Natural killer cell treated with Interleukin-12 subunit alpha and Interleukin-12 subunit beta and Interleukin-15 and Interleukin-18, amount 100 ng/mL, for 72 hours (primary cell): ENCODE measurements at places on chromosomes 13 and 19. TPM values are rescaled to one million over a fixed set of nuclear protein-coding genes. Genes with fewer than 3 reads are reported as not detected.

GRCh38 chr13:52615812-52616211 is 26.4 kb upstream of the HNRNPA1L2 start:
- DNase-seq, result no peak

DNA sequence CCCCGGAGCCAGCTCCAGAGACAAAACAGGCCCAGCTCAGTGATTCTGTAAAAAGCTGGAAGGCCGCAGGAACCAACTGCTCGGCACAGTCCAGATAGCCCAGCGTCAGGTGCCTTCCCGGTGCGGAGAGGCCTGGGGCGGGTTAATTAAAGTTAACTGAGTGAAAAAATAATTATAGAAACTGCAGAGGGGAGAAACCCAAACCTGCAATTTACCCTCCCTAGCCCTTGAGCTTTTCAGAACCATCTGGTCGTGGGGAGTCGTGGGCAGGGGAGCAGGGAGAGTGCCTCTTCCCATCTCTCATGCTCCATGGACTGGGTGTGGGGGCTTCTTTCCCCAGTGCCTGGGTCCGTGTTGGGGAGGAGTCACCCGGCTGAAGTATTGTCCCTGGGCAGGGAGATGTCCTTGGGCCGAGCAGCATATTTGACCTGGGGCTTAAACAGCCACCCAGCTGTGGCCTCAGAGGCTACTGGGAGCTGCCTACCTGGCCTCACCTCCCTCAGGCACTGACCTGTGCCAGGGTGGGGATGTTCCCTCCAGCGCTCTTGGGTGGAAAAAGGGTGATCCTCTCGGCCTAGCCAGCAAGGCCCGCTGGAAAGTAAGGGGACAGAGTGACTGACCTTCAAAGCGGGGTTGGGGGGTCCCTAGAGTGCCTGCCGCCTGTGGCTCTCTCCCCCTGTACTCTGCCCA is 65.9 kb downstream of the CHST8 start:
- DNase-seq, result no peak

DNA sequence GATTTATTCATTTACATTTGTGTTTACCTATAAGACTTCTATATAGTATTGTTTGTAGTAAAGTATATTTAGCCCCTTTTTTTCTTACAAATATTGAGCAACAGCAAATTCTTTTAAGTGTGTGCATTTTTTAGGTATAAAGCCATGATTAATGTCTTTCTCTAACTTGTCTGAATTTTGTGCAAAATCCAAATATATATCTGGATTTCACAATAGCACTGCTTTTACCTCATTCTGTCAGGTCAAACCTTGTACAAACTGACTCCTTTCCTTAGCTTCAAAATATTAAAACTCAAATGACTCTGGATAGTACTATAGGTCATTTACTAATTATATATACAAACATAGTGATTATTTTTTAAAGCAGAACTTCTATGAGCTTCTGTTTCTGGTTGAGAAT is 563.0 kb upstream of the SPRY2 start:
- no peak for DNase-seq

DNA sequence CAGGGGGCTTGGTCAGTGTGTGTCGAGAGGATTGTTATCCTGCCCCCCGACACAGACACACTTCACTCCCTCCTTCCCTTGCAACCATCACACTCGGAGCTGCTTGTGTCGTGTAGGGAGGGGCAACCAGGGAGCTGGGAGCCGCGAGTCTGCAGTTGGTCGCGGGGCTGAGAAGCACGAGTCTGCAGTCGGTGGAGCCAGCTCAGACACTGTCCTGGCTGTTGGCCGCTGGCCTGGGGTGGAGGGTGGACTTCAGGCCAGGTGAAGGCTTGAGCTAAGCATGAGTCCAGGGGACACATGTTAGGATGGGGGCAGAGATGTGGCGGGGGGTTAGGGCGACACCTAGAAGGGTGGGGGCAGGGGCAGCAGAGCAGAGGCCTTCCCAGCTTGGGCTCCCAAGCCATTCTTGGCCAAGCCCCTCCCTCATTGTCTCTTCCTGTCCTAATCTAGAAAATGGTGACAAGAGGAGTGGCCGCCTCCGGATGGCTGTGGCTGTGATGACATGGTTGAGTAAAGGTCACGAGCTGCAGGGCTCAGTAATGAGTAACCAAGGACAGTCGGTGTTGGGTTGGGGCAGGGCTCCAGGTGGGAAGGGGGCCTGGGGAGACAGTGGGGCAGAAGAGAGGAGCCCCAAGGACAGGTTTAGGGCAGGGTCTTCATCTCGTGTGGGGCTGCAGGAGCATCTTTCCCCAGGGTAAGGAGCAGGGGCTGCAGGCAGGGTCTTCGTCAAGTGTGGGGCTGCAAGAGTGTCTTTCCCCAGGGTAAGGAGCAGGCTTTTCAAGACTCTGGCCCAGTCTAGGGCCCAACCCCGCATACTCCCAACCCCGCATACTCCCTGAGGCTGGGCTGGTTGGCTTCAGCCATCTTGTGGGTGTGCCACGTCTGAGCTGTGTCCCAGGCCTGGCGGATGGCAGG is 8.6 kb downstream of the PPP5C start:
- DNase-seq, result no peak

GRCh38 chr13:91297503-91297902 is 50.0 kb upstream of the MIR17HG start:
- DNase-seq, result no peak

Gene KLF12
- 11.5 TPM for total RNA-seq

DNA sequence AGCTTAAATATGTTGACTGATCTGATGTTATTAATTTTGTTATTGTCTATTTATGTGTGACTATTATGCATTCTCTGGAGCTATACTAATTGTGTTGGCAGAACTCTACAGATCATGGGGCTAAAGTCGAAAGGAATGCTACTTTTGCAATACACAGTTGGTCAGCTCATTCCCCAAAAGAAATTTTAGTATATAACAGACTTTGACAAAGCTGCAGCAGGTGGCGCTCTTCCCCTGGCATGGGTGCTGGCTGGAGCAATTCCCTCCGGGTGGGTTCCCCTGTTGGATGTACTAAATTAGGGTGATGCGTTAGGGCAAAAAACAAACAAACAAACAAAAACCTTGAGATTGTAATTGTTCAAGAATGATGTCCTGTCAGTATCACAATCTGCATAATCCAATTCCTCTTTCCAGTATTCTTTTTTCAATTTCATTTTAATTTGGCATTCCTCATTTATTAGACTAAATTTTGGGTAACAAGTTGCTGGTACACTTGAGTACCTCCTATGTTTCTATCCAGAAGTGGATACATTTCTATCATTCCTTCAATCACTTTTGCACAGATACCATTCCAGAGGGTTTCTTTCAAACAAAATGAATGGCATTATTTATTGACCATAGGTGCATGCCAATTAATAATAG is 322.8 kb upstream of the EDNRB start:
- DNase-seq, result no peak

Gene CEACAM7
- total RNA-seq, result not detected

DNA sequence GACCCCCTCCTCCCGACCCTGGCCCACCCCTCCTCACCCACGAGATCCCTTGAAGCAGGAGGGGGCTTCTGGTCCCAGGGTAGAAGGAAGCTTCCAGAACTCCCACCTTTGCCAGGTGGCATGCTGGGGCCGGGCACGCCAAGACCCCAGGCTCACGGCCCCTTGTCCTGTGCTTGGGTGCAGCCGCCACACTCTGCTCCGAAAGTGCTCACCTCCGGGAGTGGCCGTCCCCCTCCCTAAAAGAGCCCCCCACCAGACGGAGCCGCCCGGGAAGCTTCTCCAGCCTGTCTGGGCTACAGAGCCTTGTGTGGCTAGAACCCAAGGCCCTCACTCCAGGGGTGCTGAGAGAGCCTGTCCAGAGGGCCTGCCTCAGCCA is 1.8 kb upstream of the EFNA2 start:
- no peak for DNase-seq

Gene GPR183
- total RNA-seq, result 10.2 TPM

- peak; percentile 67 for DNase-seq
Measured at GRCh38 chr13:75365724-75366173, 116.2 kb downstream of the TBC1D4 start.

DNA sequence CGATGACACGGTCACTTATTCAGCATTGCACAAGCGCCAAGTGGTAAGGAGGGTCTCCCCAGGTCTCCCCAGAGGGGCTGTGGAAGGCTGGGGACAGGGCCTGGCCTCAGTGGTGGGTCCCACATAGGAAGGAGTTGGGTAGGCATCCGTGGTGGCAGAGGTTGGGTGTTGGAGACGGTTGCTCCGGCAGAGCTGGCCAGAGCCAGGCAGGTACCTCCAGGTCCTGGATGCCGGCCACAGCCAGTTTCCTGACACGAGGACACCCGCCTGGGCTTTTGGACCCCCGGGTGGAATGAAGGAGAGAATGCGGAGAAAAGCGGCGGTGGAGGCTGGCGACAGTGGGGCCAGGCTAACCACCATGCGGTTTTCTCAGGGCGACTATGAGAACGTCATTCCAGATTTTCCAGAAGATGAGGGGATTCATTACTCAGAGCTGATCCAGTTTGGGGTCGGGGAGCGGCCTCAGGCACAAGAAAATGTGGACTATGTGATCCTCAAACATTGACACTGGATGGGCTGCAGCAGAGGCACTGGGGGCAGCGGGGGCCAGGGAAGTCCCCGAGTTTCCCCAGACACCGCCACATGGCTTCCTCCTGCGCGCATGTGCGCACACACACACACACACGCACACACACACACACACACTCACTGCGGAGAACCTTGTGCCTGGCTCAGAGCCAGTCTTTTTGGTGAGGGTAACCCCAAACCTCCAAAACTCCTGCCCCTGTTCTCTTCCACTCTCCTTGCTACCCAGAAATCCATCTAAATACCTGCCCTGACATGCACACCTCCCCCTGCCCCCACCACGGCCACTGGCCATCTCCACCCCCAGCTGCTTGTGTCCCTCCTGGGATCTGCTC is 1.3 kb upstream of the FFAR1 start:
- DNase-seq, result peak; percentile 89

Gene ZNF331
- 12.0 TPM for total RNA-seq

- DNase-seq, result peak; percentile 58
Measured at GRCh38 chr19:50417111-50418081, 1.3 kb upstream of the SPIB start.

Gene RASIP1
- total RNA-seq, result 0.95 TPM

- DNase-seq, result no peak
Measured at GRCh38 chr19:32861596-32861995, 8.0 kb downstream of the SLC7A9 start.

DNA sequence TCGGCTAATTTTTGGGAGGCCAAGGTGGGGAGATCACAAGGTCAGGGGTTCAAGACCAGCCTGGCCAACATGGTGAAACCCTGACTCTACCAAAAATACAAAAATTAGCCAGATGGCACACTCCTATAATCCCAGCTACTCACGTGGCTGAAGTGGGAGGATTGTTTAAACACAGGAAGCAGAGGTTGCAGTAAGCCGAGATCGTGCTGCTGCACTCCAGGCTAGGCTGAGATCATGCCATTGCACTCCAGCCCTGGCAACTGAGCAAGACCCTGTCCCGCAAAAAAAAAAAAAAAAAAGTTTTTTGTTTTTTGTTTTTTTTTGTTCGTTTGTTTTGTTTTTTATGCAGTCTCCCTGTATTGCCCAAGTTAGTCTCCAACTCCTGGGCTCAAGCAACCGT is 21.2 kb downstream of the MAST1 start:
- no peak for DNase-seq

Gene PLVAP
- total RNA-seq, result not detected

Gene CFAP97D2
- total RNA-seq, result not detected

Gene CYP4F12
- not detected for total RNA-seq

DNA sequence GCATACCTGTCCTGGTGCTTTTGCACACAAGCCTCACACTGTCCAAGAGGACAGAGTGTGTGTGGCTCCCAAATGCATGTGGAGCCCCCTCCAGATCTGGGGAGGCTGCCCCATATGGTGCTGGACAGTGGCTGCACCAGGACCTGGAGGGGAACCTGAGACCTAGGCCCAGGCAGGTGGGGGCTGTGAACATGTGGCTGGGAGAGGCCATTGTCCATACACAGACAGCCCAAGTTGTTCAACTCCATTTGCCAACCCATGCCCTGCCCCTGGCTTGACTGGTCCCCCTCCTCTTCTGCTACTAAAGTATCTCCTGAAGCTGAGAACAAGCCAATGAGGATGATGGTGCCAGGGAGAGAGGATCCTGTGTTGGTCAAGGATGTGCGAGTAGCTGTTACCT is 94.0 kb downstream of the ING1 start:
- no peak for DNase-seq

Gene GPR12
- not detected for total RNA-seq

Gene CLEC11A
- total RNA-seq, result 1.1 TPM

DNA sequence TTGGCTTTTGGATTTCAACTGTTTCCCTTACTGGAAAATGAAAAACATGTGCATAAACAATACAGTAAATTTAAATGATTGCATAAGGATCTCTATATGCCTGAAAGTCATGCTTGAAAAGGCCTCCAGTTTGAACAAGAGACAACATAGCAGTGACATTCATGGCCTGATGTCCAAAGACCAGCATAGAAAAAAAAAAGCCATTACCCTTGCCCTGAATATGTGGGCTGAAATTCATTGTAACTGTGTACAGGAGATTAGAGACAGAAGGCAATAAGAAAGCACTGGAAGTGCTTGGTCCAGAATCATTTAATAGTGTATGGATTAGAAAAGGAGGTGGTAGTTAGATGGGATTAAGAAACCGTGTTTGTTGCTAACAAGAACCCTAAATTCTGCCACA is 15.4 kb downstream of the MIR17HG start:
- DNase-seq, result no peak

GRCh38 chr19:46586294-46586693 is 14.8 kb upstream of the CALM3 start:
- DNase-seq, result no peak

GRCh38 chr13:103676329-103676728 is 610.1 kb upstream of the SLC10A2 start:
- DNase-seq, result no peak

GRCh38 chr13:102405499-102406100 is 3.8 kb upstream of the FGF14 start:
- DNase-seq, result no peak

DNA sequence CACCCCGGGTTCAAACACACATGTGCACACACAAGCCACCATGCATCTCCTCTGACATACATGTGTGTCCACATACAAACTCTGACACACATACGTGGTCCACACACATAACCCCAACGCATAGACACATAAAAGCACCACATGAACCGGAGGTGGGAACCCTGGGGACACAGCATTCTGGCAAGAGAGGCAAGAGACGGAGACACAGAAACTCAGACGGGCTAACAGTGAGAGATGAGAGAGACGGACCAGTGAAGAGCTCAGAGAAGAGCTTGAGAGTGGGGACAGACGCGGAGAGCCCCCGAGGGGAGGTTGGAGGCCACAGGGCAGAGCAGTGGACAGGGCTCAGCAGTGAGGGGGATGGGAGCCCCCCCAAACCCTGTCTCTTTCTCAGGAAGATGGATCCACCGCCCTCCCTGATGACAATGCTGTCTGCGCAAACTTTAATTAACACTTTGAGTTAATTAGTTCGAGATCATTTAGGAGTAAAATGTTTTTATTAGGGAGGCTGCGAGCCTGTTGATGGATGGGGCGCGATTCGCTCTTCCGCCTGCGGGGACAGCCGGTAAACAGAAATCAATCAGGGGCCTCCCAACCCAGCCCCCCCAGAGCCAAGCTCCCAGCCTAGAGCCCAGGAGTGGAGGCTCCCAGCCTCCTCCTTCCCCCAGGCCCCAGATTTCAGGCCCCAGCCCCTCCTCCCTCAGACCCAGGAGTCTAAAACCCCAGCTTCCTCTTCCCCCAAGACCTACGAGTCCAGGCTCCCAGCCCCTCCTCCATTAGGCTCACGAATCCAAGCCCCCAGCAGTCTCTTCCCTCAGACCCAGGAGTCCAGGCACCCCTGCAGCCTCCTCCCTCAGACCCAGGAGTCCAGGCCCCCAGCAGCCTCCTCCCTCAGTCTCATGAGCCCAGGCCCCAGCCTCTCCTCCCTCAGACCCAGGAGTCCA is 9.5 kb upstream of the ERFL start:
- no peak for DNase-seq

- DNase-seq, result no peak
Measured at GRCh38 chr13:34618654-34619053, 323.4 kb upstream of the NBEA start.

Gene RFPL4A
- not detected for total RNA-seq

Gene TRPM4
- total RNA-seq, result not detected
